Stimulated activated CD8-positive, alpha-beta memory T cell treated with anti-CD3 and anti-CD28 coated beads, Interleukin-4, amount 100 ng/mL, for 4 hours (primary cell): ENCODE measurements at places on chromosomes 6 and 20.

DNA sequence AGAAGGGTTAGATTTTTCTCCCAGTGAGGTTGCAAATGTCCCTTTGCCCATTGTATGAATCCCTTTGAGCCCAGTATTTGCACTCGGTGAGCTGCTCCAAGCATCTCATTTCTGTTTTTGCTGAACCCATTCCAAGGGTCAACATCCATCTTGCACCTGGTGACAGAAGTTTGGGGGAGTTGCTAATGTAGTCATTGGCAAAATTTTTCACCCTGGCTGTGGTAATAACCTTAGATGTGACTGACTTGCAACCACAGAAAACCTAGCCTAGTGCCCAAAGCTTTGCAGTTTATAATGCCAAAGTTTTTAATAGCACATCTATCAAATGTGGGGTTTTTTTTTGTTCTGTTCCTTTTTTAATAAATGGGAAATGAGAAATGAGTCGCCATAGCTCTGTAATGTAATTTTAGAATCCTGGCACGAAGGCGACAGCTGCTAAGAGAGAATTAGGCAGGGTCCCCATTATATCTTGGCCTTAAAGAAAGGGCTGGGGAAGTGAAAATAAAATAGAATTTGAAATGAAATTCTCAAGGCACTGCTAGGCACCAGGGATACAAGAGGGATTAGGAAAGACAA is 682.8 kb downstream of the KIF16B start:
- no peak for DNase-seq

DNA sequence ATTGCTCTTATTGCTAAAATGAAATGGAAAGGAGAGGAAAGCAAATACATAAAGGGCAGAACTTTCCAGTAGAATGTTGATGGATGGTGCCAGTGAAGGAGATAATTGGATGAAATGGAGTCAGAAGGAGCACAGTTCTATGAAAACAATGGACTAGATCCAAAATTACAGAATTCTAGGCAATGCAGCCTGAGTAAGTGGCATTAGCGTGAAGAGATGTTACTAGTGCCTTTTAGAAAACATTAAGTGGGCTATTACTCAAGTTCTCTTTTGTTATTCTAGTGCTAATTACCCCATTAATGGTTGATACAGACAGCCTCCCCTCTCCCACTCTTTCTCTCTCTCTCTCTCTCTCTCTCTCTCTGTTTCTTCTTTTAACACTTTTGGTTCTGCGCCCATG is 209.5 kb upstream of the RGS17 start:
- DNase-seq: no peak

- DNase-seq: no peak
These were observed 33.3 kb upstream of the ECHDC1 start for GRCh38 chr6:127376685-127377084.

- DNase-seq: no peak
These were observed 598.3 kb upstream of the JAG1 start for GRCh38 chr20:11271920-11272594.

GRCh38 chr6:113691260-113691656 is 165.9 kb upstream of the MARCKS start:
- no peak for DNase-seq

DNA sequence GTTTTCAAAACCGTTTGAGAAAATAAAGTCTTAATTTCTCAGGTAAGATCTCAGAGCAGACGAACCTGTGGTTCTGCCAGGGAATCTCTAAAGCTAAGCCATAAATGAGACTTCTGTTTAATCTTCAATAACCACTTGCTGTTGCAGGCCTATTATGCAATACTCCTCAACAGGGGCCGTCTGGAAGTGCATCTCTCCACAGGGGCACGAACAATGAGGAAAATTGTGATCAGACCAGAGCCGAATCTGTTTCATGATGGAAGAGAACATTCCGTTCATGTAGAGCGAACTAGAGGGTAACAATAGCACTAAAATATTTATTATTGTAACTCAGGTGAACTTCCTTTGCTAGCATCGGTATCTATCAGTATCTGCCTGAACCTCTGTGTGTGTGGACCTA is 223.7 kb downstream of the ARHGAP18 start:
- no peak for DNase-seq

DNA sequence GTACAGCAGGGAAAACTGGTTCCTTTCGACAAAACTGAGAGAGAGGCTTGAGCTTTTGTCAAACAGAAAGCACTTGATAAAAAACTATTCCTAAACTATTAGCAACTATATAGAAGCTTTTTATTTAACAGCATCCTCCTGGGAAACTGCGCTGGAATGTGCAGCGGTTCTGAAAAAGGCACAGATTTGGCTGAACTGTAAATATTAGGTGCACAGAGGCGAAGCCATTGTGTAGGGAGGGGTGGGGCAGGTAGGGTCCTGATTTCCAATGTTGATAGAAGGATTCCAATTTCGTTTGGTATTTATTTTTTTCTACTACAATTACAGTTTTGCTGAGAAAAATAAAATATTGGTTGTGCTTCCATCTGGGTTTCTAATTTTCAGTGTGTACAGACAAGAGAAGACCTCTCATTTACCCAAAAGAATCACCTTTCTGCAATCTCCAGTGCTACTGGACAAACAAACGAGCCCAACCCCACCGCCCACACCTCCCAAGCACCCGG is 698 bp upstream of the SH3BGRL2 start:
- no peak for DNase-seq

DNA sequence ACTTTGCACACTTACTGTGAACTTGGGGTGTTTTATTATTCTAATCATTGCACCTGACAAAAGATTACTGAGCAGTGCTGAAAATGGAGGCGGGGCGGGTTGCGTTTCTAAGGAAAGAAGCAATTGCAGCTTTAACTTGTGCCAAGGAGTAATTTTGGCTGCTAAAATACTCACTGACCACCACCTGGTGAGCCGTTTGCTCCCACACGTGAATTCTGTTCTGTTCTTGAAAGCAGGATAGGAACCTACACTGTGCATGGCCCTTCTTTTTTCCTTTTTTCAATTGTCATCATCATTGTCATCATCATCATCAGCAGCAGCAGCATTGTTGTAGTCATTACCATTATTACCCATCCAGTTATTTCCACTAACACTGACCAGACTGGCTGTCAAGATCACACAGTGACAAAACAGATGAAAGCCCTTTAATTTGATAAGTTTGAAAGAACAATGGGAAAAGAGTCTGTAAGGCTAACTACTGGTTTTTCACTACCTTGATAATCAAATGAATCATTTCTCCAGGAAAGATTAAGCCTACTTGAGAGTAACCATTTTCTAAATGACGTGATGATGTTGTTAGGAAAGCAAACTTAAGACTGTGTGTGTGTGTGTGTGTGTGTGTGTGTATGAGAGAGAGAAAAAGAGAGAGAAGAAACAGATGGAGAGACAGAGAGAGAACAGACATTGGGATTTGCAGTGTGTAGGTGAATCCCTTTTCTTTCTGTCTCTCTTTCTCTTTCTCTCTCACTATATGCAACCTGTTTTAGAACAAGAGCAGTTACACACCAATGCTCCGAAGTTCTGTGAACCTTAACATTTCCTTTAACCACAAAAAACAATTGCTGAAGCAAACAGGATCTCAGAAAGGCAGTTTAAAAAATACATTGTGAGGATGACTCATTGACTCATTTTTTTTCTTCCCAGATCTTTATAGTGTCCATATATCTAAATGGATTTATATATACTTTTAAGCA is 3.8 kb downstream of the RIPOR2 start:
- DNase-seq: no peak

DNA sequence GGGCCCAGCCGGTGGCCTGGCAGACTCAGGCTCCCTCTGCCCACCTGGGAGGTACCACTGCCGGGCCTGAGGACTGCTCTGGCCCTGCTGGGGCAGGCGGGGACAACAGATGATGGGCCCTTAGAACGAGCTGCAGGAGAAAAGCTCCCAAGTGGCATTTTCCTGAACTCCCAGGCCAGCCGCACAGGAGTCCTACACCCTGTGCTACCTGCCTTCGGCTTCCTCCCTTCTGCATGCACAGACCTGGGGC is 41.3 kb downstream of the DSTN start:
- DNase-seq: no peak

GRCh38 chr6:105487040-105487790 is 84.3 kb upstream of the PREP start:
- DNase-seq: no peak

DNA sequence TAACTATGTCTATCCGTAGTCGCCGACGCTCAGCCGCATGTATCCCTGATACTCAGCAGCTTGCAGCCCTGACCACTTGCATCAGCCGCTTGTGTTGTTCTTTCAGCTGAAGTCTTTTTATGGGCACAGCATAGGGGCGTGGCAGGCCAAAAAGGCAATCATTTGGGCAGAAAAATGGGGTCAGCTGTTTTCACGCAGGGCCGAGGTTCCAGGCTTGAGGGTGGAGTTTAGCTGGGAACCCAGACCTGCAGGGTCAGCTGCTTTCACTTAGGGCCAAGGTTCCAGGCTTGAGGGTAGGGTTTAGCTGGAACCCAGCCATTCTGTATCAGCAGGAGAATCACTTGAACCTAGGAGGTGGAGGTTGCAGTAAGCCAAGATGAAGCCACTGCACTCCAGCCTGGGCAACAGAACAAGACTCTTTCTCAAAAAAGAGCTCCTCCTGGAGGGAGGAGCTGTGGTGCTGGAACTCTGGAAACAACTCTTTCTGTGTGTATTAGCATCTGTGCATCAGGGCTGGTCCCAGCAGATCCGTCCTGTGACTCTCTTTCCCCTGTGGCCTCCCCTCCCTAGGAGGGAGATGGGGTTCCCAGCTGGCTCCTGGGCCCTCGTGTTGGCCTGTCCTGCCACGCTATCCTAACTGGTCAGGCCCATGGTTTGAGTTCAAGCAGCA is 56.9 kb upstream of the PRND start:
- no peak for DNase-seq

DNA sequence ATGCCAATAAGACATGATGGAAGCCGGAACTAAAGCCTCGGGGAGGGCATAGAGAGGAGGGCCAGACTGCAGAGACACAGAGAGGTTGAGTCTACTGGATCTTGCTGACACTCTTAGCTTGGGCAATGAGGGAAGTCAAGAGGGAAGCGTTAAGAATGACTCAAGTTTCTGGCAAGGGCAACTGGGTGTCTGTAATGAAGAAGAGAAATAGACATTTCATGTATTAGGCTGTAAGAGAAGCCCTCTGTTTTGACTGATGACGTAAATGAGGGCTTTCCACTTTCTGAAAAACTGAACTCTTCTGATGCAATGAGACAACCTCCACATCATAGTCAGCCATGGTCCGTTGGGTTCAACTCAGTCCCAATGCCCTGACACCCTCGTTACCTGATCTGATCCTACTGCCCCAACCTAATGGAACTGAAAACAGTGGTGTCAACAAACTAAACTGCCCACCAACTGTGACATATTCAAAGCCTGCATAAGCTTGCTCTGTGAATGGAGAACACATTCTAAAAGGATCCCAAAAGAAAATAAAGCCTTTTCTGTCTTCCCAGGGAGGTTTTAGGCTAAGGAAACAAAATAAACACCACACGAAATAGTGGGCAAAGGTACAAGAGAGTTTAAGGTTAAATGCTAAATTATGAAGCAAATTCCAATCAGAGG is 45.8 kb upstream of the PNRC1 start:
- DNase-seq: no peak
